Uterus (tissue), 4 donors: ENCODE measurements at places on chromosomes 2 and 18.

DNA sequence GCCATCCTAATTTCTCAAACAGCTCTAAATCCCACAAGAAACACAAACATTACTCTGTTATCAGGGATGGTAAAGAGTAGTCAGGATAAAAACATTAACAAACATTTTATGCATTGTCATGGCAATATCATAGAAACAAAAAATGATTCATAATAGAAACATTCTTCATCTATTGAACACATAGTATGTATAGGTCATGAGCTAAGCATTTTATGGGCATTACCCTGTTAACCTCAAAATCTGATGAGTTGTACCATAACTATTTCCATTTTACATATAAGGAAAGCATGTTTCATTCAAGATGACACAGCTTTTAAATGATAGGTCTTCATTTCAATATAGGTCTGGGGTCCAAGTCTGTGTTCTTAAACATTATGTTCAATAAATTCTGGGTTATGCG, 344.9 kb downstream of the RND3 start:
- no peak for DNase-seq

DNA sequence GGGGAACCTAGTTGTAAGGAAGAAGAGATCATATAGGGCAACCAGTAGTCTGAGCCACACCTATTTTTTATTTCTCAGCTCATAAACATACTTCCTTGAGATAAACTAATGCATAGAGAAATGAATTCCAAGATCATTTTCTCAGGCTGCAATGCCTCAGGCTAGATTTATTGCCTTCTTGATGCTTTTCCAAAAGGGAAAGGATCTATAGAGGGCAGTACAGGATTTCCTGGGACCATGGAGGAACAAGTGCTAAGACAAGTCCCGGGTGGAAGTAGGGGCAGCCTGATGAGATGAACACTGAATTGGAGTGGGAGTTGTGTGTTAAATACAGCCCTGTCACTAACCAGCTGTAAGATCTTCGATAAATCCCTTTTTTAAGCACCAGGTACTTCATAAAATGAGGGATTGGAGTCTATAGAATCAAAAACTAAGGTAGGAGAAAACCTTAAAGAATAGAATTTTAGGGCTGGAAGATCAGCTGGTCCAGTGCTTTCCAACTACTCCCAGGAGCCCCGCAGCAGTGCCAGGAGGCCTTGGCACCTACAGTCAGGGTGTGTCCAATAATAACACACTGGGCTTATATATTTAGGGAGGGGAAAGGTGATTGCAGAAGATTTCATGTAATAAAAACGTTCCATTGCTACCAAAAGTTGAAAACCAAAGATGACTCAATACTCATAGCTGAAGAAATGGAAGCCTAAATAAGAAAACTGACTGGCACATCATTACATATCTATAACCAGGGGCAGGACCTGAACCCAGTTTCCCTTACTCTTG, 58.1 kb downstream of the SERTAD2 start:
- DNase-seq, result no peak

DNA sequence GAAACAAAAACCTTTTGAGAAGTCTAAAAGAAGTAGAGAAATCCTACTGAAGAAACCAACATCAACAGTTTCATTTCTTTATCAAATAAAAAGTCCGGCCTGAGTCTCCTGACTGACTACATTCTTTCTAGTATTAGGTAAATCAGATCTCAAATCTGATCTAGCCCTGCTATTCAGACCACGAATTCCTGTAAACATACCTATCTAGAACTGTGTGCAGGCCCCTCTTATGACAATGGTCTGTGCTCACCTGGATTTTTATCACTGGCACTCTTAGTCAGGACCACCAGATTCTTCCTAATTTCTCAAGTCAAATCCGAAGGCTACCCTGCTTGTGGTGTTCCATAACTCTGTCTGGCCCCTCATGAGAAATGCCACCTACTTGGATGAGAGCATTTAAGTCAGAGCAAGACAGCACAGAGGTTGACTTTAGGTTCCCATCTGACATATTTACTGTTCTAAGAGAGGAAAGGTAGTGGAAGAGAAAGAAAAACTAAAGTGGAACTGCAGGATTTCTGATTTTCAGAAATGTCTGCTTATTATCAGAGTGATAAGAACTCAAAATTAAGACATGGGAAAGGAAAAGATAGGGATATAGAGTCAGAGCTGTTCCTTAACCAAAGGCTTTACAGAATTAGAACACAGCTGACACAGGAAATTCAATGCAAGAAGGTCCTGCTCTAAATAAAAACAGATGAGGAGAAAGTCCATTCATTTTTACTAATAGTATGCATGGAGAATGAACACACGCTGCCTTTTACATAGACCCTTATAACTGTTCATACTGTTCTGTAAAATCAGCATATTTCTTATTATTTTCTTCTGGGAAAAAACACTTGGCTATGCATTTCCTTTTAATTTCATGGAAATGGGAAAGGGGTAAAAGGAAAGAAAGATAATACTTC, 56.5 kb downstream of the SLC8A1 start:
- no peak for DNase-seq

GRCh38 chr2:190663348-190663747, 14.5 kb downstream of the NAB1 start:
- DNase-seq, result no peak

DNA sequence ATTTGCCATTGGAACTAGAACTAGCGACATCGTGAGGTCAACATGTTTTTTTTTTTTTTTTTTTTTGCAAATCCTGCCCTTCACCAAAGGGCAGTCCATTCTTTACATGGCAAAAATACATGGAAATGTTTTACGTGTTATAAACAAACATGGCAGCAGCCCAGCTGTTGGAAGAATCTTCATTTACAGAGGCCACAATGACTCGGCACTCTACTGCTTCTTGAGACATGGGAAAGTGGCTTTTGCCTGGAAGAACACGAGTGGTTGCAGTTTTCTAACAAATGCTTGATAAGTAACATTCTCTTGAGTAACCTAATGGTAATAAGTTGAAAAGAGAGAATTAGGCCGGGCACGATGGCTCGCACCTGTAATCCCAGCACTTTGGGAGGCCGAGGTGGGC, 22.8 kb upstream of the POLR1B start:
- no peak for DNase-seq

- no peak for DNase-seq
Measured at GRCh38 chr18:23861805-23862470, 152.6 kb upstream of the TTC39C start.

GRCh38 chr2:13666582-13667414, 950.1 kb downstream of the TRIB2 start:
- DNase-seq, result no peak

DNA sequence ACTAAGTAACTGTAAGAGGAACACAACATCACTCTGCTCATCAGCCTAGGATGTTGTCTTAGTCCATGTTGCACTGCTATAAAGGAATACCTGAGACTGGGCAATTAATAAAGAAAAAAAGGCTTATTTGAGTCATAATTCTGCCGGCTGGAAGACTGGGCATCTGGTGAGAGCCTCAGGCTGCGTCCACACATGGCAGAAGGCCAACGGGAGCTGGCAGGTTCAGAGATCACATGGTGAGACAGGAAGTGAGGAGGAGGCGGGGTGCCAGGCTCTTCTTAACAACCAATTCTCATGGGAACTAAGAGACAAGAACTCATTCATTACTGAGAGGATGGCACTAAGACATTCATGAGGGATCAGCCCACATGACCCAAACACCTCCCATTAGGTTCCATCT, 46.8 kb downstream of the EPG5 start:
- DNase-seq, result peak; percentile 32

DNA sequence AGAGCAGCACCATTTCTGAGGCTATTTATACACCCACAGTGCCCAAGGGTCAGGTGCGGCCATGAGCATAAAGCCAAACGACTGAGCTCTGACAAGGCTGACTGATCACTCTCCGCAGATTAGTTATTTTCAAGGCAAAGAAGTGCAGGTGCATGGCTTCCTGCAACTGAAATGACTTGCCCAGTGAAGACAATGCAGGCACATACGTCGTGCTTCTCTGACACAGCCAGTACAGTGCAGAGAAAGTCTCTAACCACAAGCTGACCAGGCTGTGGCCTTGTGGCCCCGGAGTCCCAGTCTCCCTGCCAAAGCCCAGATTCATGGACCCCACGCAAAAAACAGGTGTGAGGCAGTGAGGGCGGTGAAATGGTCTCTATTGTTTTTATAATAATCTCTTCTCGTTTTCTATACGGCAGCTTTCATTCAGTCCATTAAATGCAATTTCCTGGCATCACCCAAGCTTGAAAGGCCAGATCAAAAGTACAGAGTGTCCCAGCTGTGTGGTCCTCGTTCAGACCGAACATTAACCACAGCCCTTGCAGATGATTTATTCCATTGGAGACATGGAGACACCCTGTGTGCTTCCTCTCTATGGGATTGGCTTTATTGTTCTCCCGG, 447.0 kb upstream of the ID2 start:
- no peak for DNase-seq

DNA sequence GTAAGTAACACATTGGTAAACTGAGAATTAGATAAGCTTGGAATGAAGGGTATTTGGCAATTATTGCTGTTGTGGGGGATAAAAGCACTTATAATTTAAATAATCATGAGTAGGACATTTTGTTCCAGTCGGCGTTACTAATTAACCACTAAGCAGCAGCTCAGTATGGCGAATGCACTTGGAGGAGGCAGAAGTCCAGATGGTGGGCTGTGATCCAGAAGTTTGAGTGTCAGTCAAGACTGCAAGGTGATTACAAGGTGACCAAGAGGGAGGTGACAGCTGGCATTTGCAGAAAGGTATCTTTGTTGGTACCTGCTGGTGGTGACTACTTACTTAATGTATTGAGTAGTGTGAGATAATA, 643.6 kb upstream of the FAM98A start:
- DNase-seq, result no peak

DNA sequence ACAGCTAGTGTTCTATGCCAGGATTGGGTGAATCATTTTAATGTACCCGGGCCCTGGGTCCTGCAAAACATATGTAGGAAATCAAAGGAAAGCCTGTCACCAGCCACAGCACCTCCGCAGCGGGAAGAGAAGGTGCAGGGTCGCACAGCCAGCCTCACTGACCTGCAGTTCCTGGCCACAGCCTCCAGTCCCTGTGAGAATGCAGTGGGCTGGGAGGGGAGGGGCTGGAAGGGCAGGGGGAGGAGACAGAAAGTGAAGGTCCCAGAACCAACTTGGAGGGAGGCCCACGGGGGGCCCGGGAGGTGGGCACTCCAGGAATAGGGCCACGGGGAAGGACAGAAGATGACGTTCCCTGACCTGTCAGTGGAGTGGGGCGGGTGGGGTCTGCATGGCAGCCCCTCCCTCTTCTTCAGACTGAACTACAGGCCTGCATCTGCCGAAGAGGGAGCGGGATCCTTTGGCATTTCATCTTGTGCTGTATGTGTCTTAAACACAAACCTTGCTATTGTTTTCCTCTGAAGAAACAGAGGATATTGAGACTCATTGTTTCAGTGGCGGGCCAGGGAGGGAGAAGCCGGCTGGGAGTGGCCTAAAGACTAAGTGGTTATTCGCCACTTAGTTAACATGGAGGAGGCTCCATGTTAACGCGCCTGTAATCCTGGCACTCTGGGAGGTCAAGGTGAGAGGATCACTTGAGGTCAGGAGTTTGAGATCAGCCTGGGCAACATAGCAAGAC, 7.5 kb downstream of the MAL start:
- DNase-seq, result no peak

GRCh38 chr2:138269765-138270164, 231.8 kb upstream of the SPOPL start:
- no peak for DNase-seq

DNA sequence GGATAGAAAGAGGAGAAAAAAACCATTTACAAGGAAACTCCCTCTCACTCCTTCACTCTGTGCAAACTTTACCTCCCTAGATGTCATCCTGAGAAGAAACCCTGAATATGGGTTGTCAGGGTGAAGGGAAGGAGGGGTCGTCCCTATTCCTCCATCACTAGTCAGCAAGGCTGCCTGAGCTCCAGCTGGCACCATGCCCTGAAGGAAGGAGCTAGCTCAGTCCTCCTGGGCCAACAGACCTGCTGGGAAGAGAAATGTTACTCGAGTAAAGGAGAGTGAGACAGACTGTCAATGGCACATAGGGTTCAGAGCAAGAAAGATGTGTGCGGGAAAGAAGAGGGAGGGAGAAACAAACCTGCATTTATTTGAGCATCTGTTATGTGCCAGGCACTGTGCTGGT, 18.3 kb upstream of the EPAS1 start:
- DNase-seq, result no peak

DNA sequence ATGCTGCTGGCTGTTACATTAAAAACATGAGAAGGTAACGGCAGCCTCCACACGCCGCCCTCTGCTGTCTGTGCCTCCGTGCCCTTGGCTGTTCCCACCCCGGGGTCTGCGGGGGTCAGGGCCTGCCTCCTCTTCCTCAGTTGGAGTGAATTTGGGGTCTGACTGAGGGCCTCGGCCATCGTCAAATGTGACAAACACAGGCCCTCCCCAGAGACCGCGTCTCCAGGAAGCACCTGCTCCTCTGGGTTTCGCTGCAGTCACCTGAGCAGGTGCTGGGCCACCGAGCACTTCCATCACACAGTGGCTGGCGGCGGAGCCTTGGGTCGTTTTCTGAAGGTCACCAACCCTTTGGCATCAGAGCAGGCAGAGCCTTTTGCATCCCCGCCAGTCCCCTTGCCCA, 70.9 kb downstream of the NFATC1 start:
- no peak for DNase-seq
